Stimulated activated CD4-positive, alpha-beta T cell treated with anti-CD3 and anti-CD28 coated beads, Interleukin-2, amount 100 ng/mL, for 48 hours (primary cell): ENCODE measurements at places on chromosomes 16 and 17.

GRCh38 chr16:31071861-31072260 is 2.2 kb downstream of the ZNF668 start:
- no peak for DNase-seq

GRCh38 chr17:81013642-81014041 is 21.3 kb upstream of the BAIAP2 start:
- no peak for DNase-seq

DNA sequence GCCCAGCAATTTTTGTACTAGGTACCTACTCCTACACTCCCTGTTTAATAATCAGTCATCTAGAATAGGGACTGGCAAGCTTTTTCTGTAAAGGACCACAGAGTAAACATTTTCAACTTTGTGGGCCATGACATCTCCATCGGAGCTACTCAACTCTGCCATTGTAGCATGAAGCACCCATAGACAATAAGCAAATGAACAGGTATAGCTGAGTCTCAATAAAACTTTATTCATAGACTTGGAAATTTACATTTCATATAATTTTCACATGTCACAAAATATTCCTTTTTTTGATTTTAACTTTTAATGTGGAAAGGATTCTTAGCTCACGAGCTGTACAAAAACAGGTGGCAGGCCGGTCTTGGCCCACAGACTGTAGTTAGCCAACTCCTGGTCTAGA is 345.8 kb downstream of the SOX9 start:
- no peak for DNase-seq

- no peak for DNase-seq
These were observed 35.8 kb downstream of the GDE1 start for GRCh38 chr16:19486051-19486450.

GRCh38 chr16:16815641-16816040 is 436.7 kb downstream of the NPIPA7 start:
- no peak for DNase-seq

DNA sequence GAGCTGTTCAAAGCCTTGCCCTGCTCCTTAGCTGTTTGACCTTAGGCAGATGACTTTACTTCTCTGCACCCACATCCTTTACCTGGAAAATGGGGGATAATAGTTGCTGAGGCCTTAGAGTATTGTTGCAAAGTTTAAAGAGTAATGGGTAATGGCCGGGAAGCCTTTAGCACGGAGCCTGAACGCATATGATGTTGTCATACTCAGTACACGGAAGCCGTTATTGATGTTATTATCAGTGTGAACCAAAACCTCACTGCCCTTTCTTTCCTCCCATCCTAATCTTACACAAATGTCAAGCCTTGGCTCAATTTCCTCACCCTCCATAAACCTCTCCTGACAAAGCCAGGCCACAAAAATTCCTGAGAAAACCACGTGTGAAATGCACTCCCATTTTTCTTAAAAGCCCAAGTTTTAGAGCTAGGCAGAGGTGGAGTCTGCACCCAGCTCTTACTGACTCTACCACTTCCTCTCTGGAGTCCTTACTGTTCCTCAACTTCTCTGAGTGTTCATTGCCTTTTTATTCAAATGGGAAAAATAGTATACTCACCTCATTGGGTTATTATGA is 67.3 kb upstream of the CACNG3 start:
- DNase-seq: no peak

DNA sequence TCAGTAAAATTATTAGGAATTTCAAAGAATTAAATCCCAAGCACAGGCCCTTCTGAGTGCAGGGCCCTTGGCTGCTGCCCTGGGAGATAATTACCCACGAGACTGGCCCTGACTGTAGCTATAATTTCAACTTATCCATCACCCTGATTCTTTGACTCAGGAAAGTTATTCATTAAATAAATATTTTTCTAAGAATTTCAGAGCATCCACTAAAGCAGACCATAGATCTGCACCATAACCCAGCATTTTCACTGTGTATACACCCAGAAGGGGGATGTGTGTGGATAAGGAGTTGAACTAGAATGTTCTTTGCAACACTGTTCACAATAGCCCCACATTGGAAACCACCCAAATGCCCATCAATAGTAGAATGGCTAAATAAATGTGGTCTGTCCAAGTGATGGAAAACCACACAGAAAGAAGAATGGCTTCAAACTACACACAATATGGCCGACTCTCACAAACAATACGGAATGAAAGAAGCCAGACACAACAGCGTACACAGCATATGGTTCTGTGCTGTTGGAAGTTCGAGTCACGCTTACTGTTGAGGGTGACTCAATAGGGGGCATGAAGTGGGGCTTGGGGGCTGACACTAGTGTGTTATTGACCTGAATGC is 33.9 kb upstream of the MEAK7 start:
- DNase-seq: no peak

GRCh38 chr16:1815461-1815860 is 11.2 kb downstream of the HAGH start:
- DNase-seq: no peak

GRCh38 chr16:85334718-85335583 is 222.7 kb upstream of the CIBAR2 start:
- no peak for DNase-seq

- no peak for DNase-seq
These were observed 23.9 kb downstream of the NLRC3 start for GRCh38 chr16:3553138-3553923.

GRCh38 chr17:31843070-31843745 is 15.8 kb downstream of the COPRS start:
- DNase-seq: no peak
